ENCODE measurements at places on chromosomes 2 and 18. TPM values are rescaled to one million over a fixed set of nuclear protein-coding genes. Genes with fewer than 3 reads are reported as not detected.

Gene STPG4
- total RNA-seq, result 0.44 TPM

DNA sequence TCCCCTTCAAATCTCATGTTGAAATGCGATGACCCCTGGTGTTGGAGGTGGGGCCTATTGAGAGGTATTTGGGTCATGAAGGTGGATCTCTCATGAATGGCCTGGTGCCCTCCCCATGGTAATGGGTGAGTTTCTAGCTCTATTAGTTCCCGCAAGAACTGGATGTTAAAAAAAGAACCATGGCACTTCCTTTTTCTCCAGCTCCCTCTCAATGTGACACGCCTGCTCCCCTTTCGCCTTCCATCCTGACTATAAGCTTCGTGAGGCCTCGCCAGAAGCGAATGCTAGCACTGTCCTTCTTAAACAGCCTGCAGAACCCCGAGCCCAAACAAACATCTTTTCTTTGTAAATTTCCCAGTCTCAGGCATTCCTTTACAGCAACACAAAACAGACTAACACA lies 303.2 kb upstream of the REV1 start:
- no peak for DNase-seq

DNA sequence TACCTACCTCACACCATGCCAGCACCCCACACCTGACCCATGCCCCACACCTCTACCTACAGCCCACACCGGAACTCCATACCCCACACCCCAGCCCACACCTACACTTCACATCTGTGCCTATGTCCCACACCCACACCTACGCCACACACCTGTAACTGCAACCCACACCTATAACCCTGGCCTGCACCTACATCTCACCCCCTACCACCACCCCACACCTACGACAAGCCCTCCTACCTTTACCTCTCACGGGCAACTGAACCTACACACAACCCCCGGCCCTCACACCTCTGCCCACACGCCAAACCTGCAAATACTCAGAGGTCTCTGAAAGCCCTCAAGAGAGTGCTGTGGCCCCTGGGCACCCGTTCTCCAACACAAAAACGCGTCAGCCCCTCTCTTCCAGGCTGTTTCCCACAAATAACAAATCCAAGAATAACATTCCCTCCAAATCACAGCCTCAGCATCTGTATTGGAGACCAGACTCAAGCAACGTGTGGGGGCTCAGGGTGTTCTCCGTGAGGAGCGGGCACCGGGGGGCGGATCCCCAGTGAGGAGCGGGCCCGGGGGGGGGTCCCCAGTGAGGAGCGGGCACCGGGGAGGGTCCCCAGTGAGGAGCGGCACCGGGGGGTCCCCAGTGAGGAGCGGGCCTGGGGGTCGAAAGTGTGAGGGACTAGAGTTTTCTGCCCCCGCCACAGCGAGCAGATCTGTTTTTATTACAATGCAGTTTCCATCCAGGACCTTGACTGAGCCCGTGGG lies 33.4 kb downstream of the SLC66A2 start:
- DNase-seq, result no peak

GRCh38 chr18:10841203-10841602 lies 308.2 kb downstream of the PIEZO2 start:
- no peak for DNase-seq

GRCh38 chr18:11494107-11494506 lies 115.3 kb upstream of the SLC35G4 start:
- DNase-seq, result no peak

DNA sequence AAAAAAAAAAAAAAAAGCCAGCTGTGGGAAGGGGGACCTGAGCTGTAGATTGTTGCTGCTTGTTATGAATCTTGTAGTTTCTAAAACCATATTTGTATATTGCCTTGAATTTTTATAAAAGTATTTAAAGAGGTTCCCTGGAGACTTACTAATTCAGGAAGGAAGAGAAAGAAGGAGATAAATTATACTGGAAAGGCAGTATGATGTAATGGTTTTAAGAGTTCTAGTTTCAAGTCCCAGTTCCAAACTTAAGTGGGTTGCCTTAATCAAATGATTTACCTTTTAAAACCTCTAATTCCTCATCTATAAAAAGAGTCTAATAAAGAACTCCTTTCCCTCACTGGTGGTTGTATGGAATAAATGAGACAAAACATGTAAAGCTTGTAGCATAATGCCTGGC lies 62.2 kb downstream of the PTRHD1 start:
- no peak for DNase-seq

GRCh38 chr2:84931384-84931821 lies 25.9 kb downstream of the TMSB10 start:
- DNase-seq, result no peak

- DNase-seq, result peak; percentile 38
These were observed 886 bp downstream of the PRKCE start for GRCh38 chr2:45652090-45653031.

DNA sequence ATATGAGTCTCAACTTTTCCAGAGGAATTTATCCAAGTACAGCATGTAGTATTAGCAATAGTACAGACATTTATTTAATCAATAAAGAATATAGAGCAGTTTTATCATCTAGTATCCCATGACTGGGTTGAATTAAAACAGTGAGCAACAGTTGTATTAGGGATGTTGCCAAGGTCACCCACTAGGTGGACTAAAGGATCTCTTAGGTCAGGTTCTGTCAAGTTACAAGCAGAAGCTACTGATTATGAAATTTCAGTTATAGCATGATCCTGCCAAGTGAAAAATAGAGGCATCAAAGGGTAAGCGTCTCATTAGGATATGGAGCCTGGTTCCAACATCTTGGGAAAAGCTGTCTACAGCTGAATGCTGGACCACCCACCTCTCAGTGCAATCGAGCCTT lies 52.1 kb upstream of the LAPTM4A start:
- no peak for DNase-seq

DNA sequence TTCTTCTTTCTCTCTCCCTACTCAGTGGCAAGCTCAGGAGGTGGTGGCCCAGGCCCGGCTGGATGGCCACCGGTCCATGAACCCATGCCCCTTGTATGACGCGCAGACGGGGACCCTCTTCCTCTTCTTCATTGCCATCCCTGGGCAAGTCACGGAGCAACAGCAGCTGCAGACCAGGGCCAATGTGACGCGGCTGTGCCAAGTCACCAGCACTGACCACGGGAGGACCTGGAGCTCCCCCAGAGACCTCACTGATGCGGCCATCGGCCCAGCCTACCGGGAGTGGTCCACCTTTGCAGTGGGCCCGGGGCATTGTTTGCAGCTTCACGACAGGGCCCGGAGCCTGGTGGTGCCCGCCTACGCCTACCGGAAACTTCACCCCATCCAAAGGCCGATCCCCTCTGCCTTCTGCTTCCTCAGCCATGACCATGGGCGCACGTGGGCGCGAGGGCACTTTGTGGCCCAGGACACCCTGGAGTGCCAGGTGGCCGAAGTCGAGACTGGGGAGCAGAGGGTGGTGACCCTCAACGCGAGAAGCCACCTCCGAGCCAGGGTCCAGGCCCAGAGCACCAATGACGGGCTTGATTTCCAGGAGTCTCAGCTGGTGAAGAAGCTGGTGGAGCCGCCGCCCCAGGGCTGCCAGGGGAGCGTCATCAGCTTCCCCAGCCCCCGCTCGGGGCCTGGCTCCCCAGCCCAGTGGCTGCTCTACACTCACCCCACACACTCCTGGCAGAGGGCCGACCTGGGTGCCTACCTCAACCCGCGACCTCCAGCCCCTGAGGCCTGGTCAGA lies 1.8 kb downstream of the NEU2 start:
- DNase-seq, result no peak

DNA sequence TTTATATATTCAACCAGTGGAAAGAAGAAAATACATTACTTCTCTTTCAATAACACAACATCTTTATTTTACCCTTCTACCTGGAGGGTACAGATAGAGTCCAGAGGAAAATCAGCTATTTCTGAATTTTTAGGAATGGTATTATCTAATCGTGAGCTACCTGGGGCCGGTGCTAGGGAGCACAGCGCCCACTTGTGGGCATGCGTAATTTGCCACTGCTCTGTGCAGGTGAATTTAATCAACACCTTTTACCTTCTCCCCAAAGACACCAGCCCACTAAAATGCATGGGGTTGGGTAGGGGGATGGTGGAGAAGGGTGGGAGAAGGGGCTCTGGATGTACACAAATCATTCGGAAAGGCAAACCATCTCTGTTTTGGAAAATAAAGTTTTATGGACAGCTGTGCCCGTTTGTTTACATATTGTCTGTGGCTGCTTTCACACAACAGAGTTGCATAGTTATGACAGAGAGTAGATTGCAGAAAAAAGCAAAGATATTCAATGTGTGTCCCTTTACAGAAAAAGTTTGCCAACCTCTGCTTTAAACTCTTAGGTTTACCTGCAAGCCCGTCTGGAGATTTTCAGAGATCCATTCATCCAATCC lies 51.5 kb upstream of the DCC start:
- peak; percentile 10 for DNase-seq

GRCh38 chr18:40018266-40018665 lies 1936.8 kb upstream of the PIK3C3 start:
- no peak for DNase-seq

GRCh38 chr18:32299484-32299883 lies 109.6 kb downstream of the MEP1B start:
- DNase-seq, result no peak

DNA sequence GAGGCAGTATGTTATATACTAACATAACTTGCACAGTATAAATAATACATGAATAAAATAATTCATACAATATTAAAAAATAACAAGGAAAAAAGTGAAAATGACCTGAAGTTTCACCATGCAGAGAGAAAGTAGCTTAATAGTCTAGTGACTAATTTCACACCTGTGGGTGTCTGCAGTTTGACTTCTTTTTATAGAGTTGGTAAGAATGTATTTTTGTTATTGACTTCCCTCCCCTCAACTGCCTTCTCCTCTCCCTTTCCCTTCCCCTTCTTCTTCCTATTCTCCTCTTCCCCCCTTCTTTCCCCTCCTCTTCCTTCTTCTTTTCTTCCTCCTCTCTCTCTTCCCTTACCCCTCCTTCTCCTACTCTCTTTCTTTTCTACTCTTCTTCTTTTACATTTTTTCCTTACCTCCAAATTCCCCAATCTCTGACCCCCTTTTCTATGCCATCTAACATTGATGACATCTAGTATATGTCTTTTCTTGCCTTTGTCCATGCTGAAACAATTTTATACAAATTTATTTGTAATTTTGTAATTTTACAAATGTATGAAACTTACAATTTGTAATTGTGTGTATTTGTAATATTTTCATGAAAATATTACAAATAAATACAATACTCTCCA lies 3.1 kb downstream of the DNAH6 start:
- no peak for DNase-seq

Gene SERPINB2
- not detected for total RNA-seq

Gene FEV
- not detected for total RNA-seq

Gene DSG2
- total RNA-seq, result 41.6 TPM

- DNase-seq, result no peak
These were observed 150.2 kb downstream of the PHLPP1 start for GRCh38 chr18:62865498-62865897.

DNA sequence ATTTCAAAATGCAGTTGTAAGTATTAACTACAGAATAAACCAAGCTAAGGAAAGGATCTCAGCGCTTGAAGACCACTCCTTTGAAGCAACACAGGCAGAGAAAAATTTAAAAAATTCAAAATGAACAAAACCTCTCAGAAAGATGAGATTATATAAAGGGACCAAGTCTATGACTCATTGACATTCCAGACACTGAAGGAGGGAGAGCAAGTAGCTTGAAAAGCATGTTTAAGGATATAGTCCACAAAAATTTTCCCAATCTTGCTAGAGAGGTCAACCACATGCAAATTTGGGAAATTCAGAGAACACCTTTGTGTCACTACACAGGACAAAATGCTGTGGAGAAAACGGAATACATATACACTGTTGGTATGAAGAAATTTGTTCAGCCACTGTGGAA lies 112.6 kb upstream of the MC4R start:
- DNase-seq, result no peak

- no peak for DNase-seq
These were observed 91.1 kb downstream of the UPP2 start for GRCh38 chr2:158192515-158193443.

- DNase-seq, result no peak
These were observed 42.0 kb downstream of the COL5A2 start for GRCh38 chr2:189137519-189137918.

Gene ILKAP
- 26.5 TPM for total RNA-seq

- no peak for DNase-seq
These were observed 18.1 kb downstream of the ZNF516 start for GRCh38 chr18:76476665-76477561.

DNA sequence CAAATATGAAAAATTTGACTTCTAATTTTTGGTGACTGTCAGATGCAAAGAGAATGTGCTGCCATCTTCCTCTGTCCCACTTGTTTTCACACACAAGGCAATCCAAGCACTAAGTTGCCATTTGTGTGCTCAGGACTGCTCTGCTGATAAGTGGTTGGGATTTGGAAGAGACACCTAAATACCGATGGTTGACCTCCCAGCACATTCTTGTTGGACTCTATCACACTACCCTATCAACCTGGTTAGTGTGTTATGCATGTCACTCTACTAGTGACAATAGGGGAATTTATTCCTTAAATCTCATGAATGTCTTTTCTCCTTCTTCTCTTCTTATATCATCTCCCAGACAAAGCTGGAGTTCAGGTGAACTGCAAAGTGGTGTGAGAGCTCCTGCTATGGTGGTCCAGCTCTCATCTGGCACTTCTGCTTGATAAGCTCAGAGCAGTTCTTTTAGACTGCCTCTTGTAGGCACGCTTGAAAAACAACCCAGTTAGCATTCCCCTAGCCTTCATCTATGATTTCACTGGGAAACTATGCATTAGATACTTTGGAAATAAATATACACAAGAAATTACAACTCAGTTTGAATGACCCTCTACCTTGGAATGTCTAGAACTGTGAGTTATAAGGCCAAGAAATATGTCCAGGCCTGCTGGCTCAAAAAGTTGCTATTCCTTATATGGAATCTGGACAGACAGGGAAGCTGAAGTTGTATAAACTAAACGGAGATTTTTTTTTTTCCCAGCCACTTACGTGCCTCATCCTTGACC lies 404.8 kb downstream of the MEIS1 start:
- no peak for DNase-seq

GRCh38 chr2:100941646-100942240 lies 60.3 kb upstream of the RPL31 start:
- DNase-seq, result no peak

- DNase-seq, result no peak
These were observed 254.8 kb downstream of the CYP26B1 start for GRCh38 chr2:71892896-71893295.

- DNase-seq, result no peak
These were observed 130.1 kb downstream of the OLA1 start for GRCh38 chr2:174117951-174118930.

Gene RPL37A
- total RNA-seq, result 2,066 TPM

GRCh38 chr2:202030691-202031090 lies 3.0 kb upstream of the FZD7 start:
- DNase-seq, result no peak

- no peak for DNase-seq
These were observed 2.1 kb downstream of the NABP1 start for GRCh38 chr2:191679818-191680600.

DNA sequence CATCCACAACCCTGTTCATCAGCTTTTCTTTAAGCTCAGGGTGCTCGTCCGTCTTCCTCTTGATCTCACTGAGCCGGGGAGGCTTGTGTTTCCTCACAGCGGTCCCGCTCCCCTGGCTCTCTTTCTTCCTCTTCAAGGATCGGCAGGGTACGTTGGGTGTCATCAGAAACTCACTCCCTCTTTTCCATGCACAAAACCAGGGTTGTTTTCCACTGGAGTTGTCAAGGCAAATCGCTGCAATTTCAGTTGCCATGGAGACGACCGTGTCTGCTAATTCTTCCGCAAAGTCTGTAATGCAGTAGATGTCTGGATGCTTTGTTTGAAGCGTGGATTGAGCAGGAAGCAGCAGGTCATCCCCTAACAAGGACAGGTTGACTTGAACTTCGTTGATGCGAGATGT lies 146.4 kb downstream of the DAW1 start:
- DNase-seq, result no peak

- DNase-seq, result peak; percentile 67
These were observed 8.4 kb upstream of the ARID5A start for GRCh38 chr2:96528006-96528699.

Data from heart right ventricle (tissue), 16 donors.